CD14-positive monocyte (primary cell): ENCODE measurements at places on chromosomes 7 and 10.

- peak; percentile 59 for DNase-seq
These were observed 129.3 kb downstream of the PKD1L1 start for GRCh38 chr7:47818796-47819606.

- peak; percentile 9 for DNase-seq
These were observed 5.7 kb upstream of the GOT1 start for GRCh38 chr10:99435986-99436638.

DNA sequence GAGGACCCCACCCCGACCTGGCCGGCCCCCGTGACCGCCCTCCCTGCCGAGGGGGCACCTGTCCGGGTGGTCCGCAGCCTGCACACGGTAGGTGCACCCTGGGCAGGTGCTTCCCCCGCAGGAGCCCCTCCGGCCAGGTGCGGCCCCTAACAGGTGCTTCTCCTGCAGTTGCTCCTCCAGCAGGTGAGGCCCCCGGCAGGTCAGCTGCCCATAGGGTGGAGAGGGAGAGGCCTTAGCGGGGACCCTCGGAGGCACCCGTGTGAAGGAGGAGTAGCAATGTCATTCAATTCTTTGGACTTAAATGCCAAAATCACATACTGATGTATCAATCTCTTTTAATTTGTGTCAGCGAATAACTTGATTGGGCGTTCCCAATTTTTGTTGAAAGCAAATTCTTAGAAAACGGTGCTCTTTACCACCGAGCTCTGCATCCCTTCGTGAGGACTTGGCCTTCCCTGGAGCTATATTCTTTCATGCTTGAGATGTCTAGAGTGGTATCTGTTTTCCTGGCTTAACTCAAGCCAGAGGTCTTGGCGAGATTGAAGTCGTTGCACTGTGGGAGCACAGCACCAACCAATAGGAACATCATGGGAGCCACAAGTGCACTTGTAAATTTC, 738 bp upstream of the NCAPG2 start:
- DNase-seq: no peak

- no peak for DNase-seq
These were observed 29.8 kb upstream of the GNA12 start for GRCh38 chr7:2873686-2874551.

GRCh38 chr10:118106426-118106825, 59.7 kb upstream of the RAB11FIP2 start:
- DNase-seq: no peak

- DNase-seq: no peak
These were observed 127.9 kb upstream of the CDK1 start for GRCh38 chr10:60650378-60650800.

GRCh38 chr7:82714883-82715282, 271.3 kb upstream of the CACNA2D1 start:
- no peak for DNase-seq

DNA sequence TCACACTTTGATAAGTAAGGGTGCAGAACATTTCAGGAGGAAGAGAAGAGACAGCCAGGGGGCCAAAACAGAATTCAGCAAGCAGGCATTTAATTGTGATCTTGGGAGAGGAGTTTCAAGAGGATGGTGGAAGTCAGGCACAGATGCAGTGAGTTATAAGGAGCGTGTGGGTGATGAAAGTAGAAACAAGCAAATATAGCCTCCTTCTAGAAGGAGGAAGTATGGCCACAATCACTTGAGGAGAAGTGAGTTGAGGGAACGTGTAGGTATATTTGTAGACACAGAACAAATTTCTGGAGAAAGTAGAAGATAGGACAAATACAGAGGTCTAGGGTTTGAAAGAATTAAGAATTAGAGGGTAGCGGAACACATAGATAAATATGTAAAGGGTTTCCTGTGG, 165.8 kb downstream of the CACNB2 start:
- DNase-seq: peak; percentile 49

DNA sequence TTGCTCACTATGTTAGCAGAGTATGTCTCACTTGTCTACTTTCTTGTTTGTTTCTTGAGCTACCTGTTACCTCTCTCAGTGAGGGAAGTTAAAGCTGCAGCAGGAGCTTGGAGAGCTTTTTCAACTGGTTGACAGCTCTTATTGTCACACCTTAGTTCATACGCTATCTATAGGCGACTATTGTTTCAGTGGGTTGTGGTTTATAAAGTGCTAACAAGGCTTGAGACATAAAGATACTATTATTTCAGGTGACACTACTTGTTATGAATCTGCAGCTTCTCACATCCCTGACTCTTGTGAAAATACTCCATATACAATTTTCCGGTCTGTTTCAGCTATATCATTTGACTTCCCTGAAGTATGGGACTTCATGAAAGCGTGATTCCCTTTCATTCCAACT, 167.4 kb downstream of the CSTF2T start:
- no peak for DNase-seq

DNA sequence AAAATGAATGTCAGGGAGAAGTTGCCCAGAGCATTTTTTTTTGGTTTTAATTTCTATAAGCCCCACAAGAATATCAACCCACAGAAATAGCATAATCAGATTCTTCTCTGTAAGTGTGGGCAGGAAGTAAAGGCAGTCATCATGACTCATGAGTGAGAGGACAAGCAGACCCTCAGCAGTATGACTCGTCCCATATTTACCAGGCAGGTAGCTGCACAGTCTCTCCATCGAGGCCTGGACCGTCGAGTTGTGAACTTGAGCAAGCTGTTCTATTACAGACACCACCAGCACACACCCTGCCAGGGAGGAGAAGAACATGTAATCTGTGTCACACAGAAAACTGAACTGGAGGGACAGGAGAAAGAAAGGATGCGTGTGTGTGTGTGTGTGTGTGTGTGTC, 37.8 kb downstream of the AOAH start:
- DNase-seq: no peak

- DNase-seq: no peak
These were observed 9.3 kb upstream of the EN2 start for GRCh38 chr7:155448632-155449007.

GRCh38 chr7:151406051-151406875, 3.6 kb downstream of the WDR86 start:
- DNase-seq: no peak

GRCh38 chr10:86363184-86363832, 3.3 kb downstream of the GRID1 start:
- peak; percentile 13 for DNase-seq

DNA sequence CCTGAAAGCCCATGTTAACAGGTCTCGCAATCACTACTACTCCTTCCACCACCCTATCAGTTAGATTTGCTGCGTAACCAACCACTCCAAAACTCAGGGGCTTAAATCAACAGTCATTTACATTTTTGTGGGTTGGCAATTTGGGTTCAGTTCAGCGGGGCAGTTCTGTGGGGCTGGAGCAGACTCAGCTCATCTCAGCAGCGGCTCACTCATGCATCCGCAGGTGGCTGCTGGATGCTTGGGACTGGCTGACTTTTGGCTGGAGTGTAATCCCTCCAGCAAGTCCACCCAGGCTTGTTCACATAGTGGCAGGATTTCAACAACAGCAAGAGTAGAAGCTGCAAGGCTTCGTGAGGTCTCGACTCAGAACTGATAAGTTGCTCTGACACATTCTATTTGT, 79.2 kb downstream of the NEUROD6 start:
- no peak for DNase-seq

DNA sequence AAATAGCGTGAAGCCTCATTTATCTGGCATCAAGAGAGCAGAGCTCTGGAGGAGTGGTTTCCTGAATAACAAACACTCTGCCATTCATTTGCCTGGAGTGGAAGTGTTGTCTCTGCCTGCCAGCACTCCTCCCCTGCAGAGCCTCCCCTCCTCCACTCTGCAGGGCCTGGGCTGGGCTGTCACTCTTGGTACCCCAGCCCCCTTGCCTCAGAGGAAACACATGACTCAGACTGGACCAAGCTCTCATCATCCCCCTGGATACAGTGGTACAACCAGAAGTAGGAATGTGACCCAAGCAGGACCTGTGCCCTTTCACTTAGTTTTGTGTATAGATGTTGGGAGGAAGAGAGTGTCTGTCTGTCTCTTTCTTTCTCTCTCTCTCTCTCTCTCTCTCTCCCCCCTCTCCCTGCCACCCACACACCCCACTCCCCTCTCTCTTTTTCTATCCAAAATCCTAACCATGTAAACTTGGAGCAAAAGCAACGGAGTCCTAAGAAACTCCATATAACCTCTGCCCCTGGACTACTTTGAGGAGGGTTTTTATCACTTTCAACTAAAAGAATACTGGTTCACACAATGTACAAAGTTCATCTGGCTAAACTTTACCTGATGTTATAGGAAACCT, 43.9 kb downstream of the DOCK4 start:
- no peak for DNase-seq
